ENCODE measurements at places on chromosomes 4 and X.

DNA sequence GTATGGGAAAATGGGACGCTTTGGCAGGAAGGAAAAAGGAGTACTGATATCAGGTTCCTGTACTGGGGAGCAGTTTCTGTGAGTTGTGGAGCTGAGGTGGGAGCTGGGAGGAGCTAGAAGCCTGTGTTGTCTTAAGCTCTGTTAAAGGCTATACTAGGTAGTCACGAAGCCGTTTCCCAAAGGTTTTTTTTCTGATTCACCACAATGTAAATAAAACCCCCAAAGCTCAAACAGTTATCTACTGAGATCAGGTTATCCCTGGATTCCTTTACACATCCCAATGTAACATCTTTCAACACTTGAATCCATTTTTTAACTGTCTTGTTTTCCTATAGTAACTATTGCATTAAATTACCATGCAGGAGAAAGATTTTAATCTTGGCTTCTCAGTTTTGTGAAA, 297.4 kb upstream of the SFRP2 start:
- DNase-seq: no peak

- no peak for DNase-seq
These were observed 12.8 kb upstream of the MBNL3 start for GRCh38 chrX:132501606-132502005.

DNA sequence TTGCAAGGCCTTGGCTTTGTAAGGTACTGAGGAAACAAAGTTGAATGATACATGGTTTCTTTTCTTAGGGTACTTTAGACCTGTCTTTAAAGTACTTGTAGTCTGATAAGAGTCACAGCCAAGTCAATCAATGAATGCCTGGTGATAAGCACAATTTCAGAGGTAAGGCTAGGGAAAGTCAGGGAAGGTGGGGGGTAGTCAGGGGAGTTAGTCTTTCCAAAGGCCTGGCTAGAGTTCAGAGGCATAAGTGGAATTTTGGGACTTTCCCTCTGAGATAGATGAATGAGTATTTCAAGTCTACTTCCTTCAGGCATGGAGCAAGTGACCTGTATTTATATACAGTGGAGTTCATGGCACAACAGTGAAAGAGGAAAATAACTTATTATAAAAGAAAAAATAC, 78.3 kb downstream of the SLC4A4 start:
- DNase-seq: no peak

DNA sequence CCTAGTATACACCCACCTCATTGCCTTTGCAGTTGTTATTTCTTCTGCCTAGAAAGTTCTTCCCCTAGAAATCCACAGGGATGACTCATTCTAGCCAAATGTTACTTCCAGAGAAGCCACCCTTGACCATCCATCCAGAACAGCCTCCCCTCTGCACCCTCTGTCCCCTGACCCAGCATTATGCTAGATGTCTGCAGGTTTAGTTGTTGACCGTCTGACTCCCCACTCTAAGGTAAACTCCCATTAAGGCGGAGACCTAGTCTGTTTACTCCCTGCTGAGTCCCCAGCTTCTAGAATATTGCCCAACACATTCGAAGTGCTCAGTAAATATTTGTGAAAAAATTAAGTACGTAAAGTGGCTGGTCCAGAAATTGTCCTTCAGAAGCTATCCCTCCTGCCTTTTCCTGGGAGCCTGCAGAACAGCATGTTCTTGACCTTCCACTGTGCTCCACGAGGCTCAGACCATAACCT, 11.0 kb downstream of the SRD5A3 start:
- no peak for DNase-seq

- no peak for DNase-seq
These were observed 21.1 kb downstream of the MSANTD1 start for GRCh38 chr4:3269991-3270611.

DNA sequence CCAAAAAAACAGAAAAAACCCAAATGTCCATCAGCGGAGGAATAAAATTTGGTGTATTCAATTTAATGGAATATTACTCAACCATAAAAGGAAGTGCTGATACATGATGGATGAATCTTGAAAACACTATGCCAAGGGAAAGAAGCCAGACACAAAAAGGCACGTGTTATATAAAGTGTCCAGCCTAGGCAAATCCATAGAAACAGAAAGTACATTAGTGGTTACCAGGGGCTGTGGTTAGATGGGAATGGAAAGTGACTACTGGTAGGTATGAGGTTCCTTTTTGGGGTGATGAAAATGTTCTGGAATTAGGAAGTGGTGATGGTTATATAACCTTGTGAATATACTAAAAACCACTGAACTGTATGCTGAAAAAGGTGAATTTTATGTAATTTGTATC, 3.5 kb upstream of the CDKL2 start:
- no peak for DNase-seq

- no peak for DNase-seq
These were observed 399.9 kb upstream of the CNKSR2 start for GRCh38 chrX:20974326-20974725.

- DNase-seq: no peak
These were observed 27.0 kb upstream of the PDGFC start for GRCh38 chr4:156998500-156999174.

DNA sequence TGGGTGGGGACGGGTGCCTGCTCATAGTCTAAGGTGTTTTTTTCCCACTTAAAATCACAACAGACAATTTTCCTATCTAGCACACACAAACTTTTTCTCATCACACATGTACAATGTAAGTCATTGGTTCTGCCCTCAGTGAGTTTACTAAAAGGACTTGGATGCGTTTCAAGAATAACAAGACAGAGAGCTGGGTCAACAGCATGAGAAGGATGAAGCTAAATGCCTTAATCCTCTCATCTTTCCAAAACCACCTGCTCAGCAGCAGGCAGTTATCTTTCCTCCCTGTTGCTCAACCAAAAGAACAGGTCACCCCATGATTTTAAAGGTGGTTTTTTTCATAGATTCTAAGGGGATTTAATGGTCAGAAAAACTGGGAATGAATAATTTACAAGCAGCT, 40.1 kb downstream of the OFD1 start:
- DNase-seq: no peak

- no peak for DNase-seq
These were observed 598.1 kb downstream of the MID1IP1 start for GRCh38 chrX:39399387-39399786.

DNA sequence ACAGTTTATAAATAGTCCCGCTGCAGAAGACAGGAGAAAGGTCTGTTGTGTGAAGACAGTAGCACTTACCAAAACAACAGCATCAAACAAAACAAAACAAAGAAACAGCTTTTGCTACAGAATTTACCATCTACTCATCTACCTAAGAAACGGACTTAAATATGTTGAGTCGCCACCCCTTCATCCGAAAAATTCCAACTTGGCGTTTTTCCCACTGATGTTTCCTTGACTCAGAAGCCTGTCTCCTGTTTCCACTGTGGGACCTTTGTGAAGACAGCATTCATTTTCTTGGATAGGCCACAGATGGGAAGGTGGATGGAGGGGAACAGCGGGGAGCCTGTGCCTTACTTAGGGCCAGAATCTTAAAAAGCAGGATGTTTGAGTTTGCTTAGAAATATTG, 1.3 kb upstream of the ITM2A start:
- no peak for DNase-seq

GRCh38 chr4:168610911-168611530, 114.2 kb downstream of the PALLD start:
- DNase-seq: no peak

GRCh38 chr4:6847178-6847577, 62.4 kb upstream of the TBC1D14 start:
- DNase-seq: no peak

DNA sequence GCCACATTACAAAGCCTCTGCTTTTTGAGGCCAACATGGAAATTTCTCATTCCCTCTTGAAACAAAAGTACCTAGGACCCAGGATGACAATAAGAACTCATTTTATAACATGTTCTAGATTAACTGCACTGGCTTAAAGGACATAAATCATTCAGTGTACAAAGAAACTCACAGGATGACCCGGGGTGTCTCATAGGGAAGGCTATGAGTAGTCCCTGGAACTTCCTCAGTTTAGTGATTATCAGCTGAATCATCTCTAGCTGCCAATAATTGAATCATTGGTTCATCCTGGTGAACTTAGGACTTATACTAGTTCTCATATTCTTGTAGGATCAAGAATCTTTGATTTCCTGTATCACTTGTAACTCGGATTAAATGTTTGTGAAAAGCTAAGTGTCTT, 95.8 kb upstream of the WDR1 start:
- DNase-seq: no peak

Data from stimulated activated CD8-positive, alpha-beta memory T cell treated with anti-CD3 and anti-CD28 coated beads, Interleukin-4, amount 100 ng/mL, for 24 hours (primary cell).